ENCODE measurements at places on chromosomes 12 and 14.

- DNase-seq, result no peak
These were observed 240.9 kb downstream of the TMEM121 start for GRCh38 chr14:105767315-105767714.

GRCh38 chr14:91327250-91327595, 82.7 kb upstream of the GPR68 start:
- DNase-seq, result no peak

- no peak for DNase-seq
These were observed 20.6 kb downstream of the TUNAR start for GRCh38 chr14:95897280-95897679.

- DNase-seq, result no peak
These were observed 4.9 kb downstream of the NCKAP1L start for GRCh38 chr12:54502485-54502884.

DNA sequence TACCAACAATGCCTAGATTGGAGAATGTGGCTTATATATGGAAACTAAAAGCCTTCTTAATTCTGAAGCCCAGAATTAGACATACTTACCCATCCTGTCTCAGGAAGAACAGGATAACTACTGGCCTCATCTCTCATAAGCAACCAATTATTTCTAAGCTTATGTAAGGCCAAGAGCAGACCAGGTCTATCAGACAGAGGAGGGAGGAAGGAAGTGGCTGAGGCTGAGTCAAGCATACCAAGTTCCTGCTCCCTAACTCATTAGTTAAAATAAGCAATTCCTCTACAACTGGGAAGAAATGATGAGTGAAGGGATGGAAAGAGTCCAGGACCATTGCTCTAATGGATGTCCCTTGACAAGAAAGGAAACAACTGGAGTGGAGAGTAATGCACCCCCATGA, 27.0 kb upstream of the INSM2 start:
- no peak for DNase-seq

GRCh38 chr14:89399594-89400068, 17.4 kb downstream of the FOXN3 start:
- DNase-seq, result peak; percentile 11

- no peak for DNase-seq
These were observed 5.6 kb downstream of the SYNE3 start for GRCh38 chr14:95510804-95511203.

DNA sequence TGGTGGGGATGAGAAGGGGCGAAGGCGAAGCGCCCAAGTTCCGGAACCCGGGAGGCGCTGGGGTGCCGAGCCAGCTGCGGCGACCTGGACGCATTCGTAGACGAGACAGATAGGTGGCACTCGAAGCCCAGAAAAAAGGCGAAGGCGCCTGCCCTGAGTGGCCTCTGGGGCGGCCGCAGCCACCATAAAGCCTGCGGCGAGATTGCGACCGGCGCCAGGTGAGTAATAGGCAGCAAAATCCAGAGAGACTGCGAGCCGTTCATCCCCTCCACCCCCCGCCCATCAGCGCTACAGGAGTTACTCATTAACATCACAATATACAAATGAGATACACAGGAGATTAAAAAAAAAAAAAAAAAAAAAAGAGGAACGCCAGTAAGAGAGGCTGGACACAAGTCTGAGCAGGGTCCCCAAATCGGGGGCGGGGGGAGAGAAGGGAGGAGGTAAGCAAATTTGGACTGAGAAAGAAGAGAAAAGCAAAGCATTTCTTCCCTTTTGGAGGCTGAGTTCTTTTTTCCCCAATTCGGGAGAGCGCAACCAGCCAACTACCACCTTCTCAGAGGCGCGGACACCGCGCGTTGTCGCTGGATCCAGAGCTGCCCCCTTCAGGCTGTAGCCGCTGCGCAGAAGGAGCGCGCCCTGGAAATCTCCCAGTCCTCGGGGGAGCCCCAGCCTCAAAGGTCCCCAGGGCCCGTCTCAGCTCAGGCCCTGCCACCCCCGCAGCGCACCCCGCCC, 15.7 kb downstream of the TBX3 start:
- peak; percentile 82 for DNase-seq

DNA sequence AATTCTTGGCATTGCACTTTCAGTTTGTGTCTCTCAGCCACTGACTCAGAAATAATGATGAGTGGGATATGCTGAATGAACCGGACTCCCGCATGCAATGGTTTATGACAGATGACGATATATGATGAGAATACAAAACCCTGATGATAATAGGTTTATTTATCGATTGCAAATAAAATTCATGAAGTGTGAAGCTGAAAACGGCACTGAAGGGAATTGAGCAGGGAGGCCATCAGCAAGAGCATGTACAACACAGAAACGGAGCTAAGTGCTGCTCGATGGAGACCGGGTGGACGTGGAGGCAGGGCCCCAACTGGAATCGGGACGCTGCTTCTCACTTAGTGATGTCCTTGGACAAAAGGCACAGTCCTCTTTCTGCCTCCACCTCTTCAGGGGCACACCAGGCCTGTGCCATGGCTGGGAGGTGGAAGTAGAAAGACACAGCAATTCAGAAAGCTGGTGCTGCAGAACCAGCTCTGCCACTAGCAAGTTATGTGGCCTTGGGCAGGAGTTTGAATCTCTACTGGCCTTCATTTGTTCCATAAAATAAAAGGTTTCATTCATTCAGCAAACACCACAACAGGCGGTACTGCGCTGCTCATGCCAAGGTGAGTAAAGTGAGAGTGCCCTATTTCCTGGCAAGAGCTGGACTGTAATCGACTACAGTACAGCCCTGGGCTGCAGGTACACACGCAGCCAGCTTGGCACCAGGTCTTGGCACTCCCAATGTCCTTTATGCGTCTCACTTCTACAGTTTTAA, 117.0 kb downstream of the EGLN3 start:
- no peak for DNase-seq

DNA sequence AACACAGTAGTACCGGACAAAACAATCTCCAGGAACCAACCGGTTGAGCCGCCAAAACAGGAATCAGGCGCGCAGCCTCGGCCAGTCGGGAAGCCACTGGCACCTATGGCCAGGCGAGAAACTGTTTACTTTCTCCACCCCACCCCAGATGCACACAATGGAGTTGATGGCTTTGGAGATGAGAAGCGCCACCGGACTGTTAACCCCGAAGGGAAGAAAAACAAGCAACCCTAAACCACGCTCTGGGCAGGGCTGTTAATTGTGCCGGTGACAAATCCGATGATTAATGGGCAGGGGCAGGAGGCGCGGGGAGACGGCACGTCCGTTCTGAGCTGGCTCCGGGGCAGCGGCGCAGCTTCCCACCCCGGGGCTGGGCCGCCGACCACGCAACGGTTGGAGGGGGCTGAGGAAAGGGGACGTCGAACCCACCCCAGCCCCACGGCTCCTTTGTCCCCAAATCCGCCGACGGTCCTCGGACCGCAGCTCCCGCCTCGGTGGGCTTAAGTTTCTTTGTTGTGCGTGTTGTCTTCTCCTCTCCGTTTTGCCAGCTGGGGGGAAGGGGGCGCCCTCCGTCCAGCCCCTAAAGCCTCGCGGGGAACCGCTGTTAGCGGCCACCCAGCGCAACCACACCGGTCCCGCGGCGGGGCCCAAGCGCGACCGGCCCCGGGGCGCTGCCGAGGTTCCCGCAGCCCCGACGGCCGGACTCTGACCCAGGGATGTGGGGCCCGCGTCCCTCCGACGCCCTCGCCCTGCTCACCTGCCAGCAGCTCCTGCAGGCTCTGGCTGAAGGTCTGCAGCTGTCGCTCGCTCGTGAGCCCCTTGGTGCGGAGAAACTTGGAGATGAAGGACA, 790 bp downstream of the BTG1 start:
- DNase-seq, result peak; percentile 37

Data from RCC 7860 (cell line).